CD4-positive, CD25-positive, alpha-beta regulatory T cell (primary cell): ENCODE measurements at places on chromosomes 6 and 20. TPM values are rescaled to one million over a fixed set of nuclear protein-coding genes. Genes with fewer than 3 reads are reported as not detected.

DNA sequence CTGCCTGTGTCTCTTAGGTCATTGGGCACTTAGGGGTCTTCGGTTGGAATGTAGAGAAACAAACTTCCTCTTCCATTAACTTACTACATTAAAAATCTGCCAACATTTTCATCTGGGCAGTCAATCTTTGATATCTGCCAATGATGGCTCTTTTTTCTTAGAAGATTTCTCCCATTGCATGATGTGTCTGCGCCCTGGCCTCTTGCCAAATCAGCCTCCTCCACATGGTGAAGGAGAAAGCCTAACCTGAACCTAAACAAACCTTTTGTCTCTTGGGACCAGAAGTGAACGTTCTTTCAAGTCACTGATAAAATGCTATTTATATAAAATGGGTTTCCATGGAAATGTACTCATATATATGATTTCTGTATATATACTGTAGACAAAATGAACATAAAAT lies 998.9 kb upstream of the GJE1 start:
- no peak for DNase-seq
- H3K27ac ChIP-seq = no peak overlapping the region
- no peaks in the 10 kb centered on the region for H3K4me1 ChIP-seq
- no peak overlapping the region for H3K4me3 ChIP-seq
- H3K27me3 ChIP-seq = no peaks in the 10 kb centered on the region
- no peaks in the 10 kb centered on the region for H3K36me3 ChIP-seq

DNA sequence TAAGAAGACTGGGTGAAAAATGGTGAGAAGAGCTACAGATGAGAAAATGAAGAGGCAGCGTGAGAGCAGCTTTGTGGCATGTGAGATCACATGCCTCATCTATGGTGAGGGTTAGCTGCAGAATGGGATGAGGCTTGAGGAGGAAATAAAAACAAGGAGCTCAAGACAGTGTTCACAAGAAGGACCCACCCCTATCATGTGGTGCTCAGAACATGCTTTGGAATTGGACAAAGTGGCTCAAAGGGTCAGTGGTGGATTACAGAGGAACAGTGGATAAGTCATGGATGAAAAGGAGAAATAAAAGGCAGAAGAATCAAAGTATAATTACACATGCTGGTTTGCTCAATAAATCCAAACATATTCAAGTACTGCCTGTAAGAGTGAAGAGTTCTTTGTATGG lies 126.9 kb upstream of the UST start:
- H3K27ac ChIP-seq = no peak overlapping the region
- H3K36me3 ChIP-seq = no peaks in the 10 kb centered on the region
- H3K4me3 ChIP-seq = no peak overlapping the region
- no peaks in the 10 kb centered on the region for H3K27me3 ChIP-seq
- no peaks in the 10 kb centered on the region for H3K4me1 ChIP-seq
- no peak for DNase-seq

- no peaks in the 10 kb centered on the region for H3K27me3 ChIP-seq
- no peak for DNase-seq
- no peaks in the 10 kb centered on the region for H3K4me1 ChIP-seq
- H3K27ac ChIP-seq = no peak overlapping the region
Observed at GRCh38 chr6:124868481-124868880, 93.8 kb upstream of the RNF217 start.

The PDSS2 gene
- total RNA-seq = 13.7 TPM

The GSTA2 gene
- total RNA-seq = not detected

The EGFL8 gene
- 9.9 TPM for total RNA-seq

The ENPP3 gene
- 0.32 TPM for total RNA-seq

The SLC52A3 gene
- total RNA-seq = not detected

The CST4 gene
- not detected for total RNA-seq
